ENCODE measurements at places on chromosomes 7 and 10. TPM values are rescaled to one million over a fixed set of nuclear protein-coding genes. Genes with fewer than 3 reads are reported as not detected.

BRI3 gene
- 56.3 TPM for total RNA-seq

TUBAL3 gene
- total RNA-seq, result not detected

EGFR gene
- total RNA-seq, result 0.16 TPM

CHRM2 gene
- total RNA-seq, result not detected

UCMA gene
- not detected for total RNA-seq

FGFBP3 gene
- 0.35 TPM for total RNA-seq

EZH2 gene
- 34.4 TPM for total RNA-seq

GPR37 gene
- not detected for total RNA-seq

ZNF853 gene
- 0.13 TPM for total RNA-seq

CALN1 gene
- 2.6 TPM for total RNA-seq

DNA sequence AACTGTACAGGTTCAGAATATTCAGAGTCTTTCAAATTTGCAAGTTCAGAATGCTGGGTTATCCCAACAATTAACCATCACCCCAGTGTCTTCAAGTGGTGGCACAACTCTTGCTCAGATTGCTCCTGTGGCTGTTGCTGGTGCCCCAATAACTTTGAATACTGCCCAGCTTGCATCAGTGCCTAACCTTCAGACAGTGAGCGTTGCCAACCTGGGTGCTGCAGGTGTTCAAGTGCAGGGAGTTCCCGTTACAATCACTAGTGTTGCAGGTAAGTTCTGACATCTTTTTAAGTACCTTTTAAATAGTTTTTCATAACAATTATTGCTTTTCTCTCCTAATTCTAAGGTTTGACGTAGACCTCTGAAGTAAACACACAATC is 2.7 kb downstream of the SP4 start:
- peak overlapping the region; percentile 95 for H3K4me3 ChIP-seq
- no peak overlapping the region for H3K27ac ChIP-seq
- DNase-seq, result no peak
- no peaks in the 10 kb centered on the region for H3K27me3 ChIP-seq

DNA sequence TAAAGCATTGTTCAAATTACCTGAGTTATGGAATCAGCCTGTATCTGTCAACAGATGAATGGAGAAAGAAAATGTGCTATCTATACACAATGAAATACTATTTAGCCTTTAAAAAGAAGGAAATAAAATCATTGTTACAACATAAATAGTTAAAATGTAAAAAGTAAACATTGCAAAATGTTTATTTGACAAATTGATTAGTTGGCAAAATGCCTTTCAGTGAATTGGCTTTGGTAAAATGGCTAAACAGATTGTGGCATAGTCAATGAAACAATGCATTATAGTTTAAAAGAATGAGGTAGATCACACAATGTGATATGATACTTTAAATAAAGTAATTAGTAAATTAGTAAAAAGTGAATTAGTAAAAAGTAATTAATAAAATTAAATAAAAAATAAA is 204.8 kb upstream of the MAGI2 start:
- H3K36me3 ChIP-seq, result no peaks in the 10 kb centered on the region
- H3K27me3 ChIP-seq, result no peaks in the 10 kb centered on the region
- no peak overlapping the region for H3K4me3 ChIP-seq

DNA sequence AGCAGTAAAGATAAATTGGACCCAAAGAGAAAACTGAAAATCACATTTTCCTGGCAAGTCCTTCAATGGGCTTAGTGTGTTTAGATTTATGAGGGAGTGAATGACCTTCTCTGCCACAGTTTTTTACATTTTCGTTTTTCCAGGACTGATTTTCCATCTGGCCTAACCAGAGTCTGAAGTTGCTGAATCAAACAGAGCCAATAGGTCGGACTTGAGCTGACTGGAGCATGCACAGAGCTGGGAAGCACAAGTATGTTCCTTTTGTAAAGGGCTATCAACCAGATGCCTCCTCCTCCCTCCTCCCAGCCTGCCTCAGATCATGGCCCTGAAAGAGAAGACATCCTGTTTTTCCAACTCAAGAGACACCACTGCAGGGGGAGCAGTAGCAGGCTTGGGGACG is 126.0 kb upstream of the ANKRD1 start:
- H3K27me3 ChIP-seq, result no peaks in the 10 kb centered on the region
- no peak overlapping the region for H3K27ac ChIP-seq
- DNase-seq, result no peak
- H3K4me1 ChIP-seq, result peaks cover 2% of the 10 kb centered on the region
- no peaks in the 10 kb centered on the region for H3K36me3 ChIP-seq

GRCh38 chr10:103171278-103171677 is 21.8 kb downstream of the NT5C2 start:
- H3K27ac ChIP-seq, result no peak overlapping the region
- H3K27me3 ChIP-seq, result no peaks in the 10 kb centered on the region
- H3K4me1 ChIP-seq, result no peaks in the 10 kb centered on the region
- DNase-seq, result no peak
- no peak overlapping the region for H3K4me3 ChIP-seq
- H3K36me3 ChIP-seq, result peaks cover 8% of the 10 kb centered on the region

DNA sequence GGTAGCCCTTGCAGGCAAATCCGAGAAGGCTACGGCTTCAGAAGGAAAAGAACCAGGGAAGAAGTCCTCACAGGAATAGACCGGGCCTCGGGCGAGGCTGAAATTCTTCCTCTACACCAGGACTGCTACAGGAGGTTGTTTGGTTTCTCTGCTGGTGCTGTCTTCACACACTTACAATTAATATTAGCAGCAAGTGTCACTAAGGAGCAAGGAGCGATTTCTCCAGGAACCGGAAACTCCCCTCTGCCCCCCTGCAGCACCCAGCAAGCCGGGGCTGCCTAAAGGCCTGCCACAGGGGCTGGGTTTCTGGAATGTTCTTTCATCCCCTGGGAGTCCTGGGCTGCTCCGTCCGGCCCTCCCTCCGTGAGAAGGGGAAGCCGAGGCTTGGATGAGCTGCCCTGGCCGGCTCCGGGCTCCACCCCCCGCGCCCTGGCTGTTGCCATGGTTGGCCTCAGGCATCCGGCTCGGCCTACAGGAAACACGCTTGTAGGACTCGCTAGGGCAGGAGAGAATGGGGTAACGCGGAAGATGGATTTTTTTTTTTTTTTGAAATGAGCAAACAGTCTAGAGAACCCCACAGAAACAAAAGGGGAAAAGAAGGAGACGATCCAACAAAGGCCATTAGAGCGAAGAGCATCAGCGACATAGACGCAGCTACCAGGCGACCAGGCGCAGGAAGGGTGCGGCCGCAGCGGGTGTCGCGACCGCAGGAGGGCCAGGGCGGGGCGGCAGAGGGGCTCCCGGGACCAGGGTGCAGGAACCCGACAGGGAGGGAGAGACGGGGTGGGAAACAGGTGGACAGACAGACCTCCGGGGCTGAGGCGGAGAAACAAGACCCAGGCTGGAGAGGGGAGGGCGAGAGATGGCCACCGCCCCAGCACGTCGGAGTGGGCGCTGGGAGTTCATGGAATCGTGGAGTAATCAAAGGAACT is 33.0 kb downstream of the EN2 start:
- no peaks in the 10 kb centered on the region for H3K36me3 ChIP-seq
- H3K4me3 ChIP-seq, result peak overlapping the region; percentile 51
- peaks cover 12% of the 10 kb centered on the region for H3K4me1 ChIP-seq
- H3K27me3 ChIP-seq, result no peaks in the 10 kb centered on the region
- no peak for DNase-seq
- H3K27ac ChIP-seq, result peak overlapping the region; percentile 9

- no peak overlapping the region for H3K4me3 ChIP-seq
- no peaks in the 10 kb centered on the region for H3K27me3 ChIP-seq
- DNase-seq, result no peak
- H3K27ac ChIP-seq, result no peak overlapping the region
- peaks cover 6% of the 10 kb centered on the region for H3K4me1 ChIP-seq
Measured at GRCh38 chr7:137820677-137821420, 25.9 kb downstream of the DGKI start.

- H3K4me3 ChIP-seq, result no peak overlapping the region
- no peaks in the 10 kb centered on the region for H3K4me1 ChIP-seq
- DNase-seq, result no peak
- no peaks in the 10 kb centered on the region for H3K27me3 ChIP-seq
- H3K36me3 ChIP-seq, result no peaks in the 10 kb centered on the region
Measured at GRCh38 chr10:121696854-121697253, 98.6 kb upstream of the FGFR2 start.

GRCh38 chr10:119969609-119970008 is 77.1 kb downstream of the SEC23IP start:
- no peaks in the 10 kb centered on the region for H3K27me3 ChIP-seq
- H3K4me3 ChIP-seq, result no peak overlapping the region
- H3K36me3 ChIP-seq, result no peaks in the 10 kb centered on the region
- H3K27ac ChIP-seq, result no peak overlapping the region
- no peaks in the 10 kb centered on the region for H3K4me1 ChIP-seq

- no peak overlapping the region for H3K4me3 ChIP-seq
- no peaks in the 10 kb centered on the region for H3K4me1 ChIP-seq
- DNase-seq, result peak; percentile 4
- H3K27ac ChIP-seq, result no peak overlapping the region
- H3K27me3 ChIP-seq, result no peaks in the 10 kb centered on the region
Measured at GRCh38 chr10:1942478-1942877, 205.2 kb upstream of the ADARB2 start.

DNA sequence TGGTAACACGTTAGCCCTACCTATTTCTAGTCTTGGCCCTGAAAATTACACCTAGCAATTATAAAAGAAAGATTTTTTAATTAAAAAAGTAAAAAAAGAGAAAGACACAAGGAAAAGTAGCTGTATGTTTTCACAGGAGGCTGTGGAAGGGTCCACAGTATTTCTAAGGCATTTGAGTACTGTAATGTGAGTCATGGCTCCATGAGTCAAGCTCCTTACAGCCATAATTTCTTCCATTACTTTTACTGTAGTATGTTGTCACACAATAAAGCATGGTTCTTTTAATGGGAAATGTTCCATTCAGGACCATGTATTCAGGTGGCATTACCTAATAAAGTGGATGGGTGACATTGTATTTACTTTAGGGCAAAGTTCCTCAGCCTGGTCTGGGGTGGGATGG is 113.4 kb downstream of the GPR37 start:
- H3K27ac ChIP-seq, result no peak overlapping the region
- H3K27me3 ChIP-seq, result no peaks in the 10 kb centered on the region
- H3K4me3 ChIP-seq, result no peak overlapping the region
- DNase-seq, result no peak
- H3K36me3 ChIP-seq, result no peaks in the 10 kb centered on the region
- H3K4me1 ChIP-seq, result no peaks in the 10 kb centered on the region

DNA sequence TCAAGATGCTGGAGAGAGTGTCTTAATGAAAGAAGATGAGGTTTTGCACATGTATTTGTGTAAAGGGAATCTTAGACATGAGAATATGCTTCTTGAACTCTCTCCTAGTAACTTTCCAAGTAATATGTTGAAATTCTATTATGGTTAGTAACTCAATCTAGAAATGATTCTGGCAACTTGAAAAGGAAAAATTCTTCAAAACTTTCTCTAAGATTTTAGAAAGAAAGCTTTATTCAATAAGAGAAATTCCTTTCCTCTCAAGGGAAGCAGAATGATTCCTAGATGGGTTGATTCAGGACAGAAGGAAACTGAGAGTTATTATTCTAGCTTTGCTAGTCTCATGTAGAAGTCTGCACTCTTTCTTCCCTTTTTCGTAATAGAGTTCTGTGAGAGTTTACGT is 364.3 kb upstream of the PLXDC2 start:
- H3K4me1 ChIP-seq, result no peaks in the 10 kb centered on the region
- no peak for DNase-seq
- H3K27ac ChIP-seq, result no peak overlapping the region
- H3K27me3 ChIP-seq, result no peaks in the 10 kb centered on the region
- no peak overlapping the region for H3K4me3 ChIP-seq
- H3K36me3 ChIP-seq, result no peaks in the 10 kb centered on the region

- H3K36me3 ChIP-seq, result no peaks in the 10 kb centered on the region
- H3K4me1 ChIP-seq, result no peaks in the 10 kb centered on the region
- H3K27ac ChIP-seq, result no peak overlapping the region
Measured at GRCh38 chr10:17144757-17145156, 15.1 kb upstream of the CUBN start.

DNA sequence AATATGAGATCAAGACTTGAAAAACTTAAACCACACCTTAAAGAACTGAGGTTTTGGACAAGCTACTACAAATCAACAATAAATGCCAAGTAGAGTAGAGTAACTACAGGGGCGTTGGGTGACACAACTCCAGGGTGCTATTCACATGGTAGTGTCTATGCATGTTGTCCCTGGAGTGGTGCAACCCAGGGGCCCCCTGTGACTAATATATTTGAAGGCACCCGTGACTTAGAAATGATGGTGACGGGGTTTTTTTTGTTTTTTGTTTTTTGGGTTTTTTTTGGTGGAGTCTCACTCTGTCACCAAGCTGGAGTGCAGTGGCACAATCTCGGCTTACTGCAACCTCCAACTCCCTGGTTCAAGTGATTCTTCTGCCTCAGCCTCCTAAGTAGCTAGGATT is 106.9 kb downstream of the FAM107B start:
- no peaks in the 10 kb centered on the region for H3K4me1 ChIP-seq
- H3K27ac ChIP-seq, result no peak overlapping the region
- no peak overlapping the region for H3K4me3 ChIP-seq
- no peaks in the 10 kb centered on the region for H3K36me3 ChIP-seq
- DNase-seq, result no peak

DNA sequence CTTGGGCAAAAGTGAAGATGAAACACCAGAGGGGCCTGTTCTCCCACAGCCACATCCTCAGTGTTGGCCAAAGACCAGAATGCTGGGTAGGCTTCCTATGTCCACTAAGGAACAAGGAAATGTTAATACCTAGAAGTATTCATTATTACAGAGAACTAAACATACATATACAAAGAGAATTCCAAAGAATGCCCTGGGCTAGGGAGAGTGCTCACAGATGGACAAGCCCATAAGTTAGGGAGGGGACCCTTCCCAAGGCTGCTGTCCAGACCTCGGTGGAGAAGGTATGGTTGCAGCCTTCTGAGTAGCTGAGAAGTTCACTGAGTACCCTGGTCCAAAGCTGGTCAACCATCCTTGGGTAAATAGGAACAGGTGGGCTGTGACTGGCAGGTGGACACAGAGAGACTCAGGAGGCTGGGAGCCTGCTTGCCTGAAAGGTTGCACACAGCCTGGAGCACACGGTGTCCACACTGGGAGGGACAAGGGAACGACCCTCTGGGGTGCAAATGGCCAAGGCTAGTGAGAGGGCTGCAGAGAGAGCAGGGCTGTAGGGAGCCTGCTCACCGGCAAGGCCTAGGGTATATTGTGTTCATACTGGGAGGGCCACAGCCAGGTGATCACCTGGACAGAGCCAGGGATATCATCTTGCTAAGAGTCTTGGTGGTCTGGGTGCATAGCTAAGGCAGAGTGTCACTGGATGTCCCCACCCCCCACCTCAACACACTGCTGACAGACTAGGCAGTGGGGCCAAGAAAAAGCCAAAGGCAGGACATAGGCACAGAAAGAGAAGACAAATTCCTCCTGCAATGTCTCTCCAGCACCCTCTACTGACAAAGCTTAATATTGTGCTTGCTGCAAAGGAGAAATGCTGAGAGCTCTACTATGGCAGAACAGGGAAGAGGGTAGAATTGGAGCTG is 40.3 kb downstream of the CPVL start:
- no peaks in the 10 kb centered on the region for H3K4me1 ChIP-seq
- H3K27ac ChIP-seq, result no peak overlapping the region
- H3K4me3 ChIP-seq, result no peak overlapping the region

- H3K27me3 ChIP-seq, result no peaks in the 10 kb centered on the region
- no peak for DNase-seq
- no peak overlapping the region for H3K27ac ChIP-seq
- H3K4me1 ChIP-seq, result peaks cover 8% of the 10 kb centered on the region
Measured at GRCh38 chr7:139739863-139740597, 37.8 kb downstream of the HIPK2 start.

Data from GM12878 (cell line).